ENCODE measurements at places on chromosomes 4 and X.

DNA sequence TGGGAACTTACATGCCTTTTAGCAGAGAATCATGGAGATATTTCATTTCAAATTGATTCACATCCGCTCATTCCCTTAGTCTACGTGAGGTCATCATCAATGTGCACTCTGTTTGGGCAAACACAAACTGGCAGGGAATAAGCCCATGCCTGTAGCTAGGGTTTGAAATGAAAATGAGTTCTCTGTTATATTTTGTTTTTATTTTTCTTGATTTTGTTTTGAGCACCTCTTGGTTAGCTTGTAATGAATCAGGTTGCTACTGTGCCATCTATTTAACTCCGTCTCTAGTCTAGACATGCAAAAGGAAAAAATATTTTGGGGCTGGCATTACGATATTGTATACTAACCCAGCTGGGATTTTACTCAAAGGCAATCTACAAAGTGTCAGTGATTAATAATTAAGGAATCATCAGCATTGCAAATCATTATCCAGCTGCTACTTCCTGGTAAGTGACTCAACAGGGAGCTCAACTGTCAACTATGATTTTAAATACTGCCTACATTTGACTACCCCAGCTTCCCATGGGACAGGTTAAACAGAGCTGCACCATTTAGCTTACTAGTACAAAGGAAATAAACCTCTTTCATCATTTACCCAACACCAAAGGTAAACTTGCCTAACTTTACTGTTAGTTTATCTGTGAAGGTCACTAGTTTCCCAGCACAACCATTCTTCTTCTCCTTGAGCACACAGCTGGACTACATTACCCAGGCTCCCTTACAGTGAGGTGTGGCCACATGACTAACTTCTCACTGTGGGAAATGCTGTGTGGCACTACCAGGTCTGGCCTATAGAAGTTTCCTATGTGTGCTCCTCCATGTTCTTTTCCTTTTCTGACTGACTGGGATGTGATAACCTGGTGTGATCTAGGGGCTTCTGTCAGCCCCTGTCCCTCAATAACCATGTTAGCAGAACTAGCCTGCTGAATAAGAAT lies 21.2 kb upstream of the TRPC5OS start:
- no peaks in the 10 kb centered on the region for H3K4me1 ChIP-seq
- no peak for DNase-seq
- H3K4me3 ChIP-seq: no peak overlapping the region
- no peaks in the 10 kb centered on the region for H3K36me3 ChIP-seq

DNA sequence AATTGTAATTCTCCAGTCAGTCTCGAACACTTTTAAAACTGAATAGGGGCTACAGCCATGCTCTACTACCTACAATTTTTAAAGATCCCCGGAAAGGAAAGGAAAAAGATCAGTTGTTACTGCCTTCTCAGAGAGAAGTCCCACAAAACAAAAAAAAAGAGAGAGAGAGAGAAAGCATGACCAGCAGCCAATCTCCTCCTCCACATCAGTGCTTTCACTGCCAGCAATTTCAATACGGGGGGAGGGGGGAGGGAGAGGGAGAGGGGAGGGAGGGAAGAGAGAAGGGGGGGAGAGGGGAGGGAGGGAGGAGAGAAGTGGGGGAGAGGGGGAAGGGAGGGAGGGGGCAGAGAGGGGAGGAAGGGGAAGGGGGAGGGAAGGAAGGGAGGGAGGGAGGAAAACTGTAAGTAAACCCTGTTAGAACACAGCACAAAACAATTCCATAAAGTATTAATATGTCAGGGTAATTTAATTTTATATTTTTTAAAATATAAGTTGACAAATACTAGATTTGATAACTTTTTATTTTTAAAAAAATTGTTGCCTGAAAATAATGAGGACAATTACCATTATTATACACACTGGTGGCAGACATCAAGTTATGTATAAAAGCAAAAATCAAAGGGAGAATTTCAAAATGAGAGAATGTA lies 108.0 kb downstream of the LRBA start:
- no peak for DNase-seq
- H3K36me3 ChIP-seq: no peaks in the 10 kb centered on the region
- no peak overlapping the region for H3K4me3 ChIP-seq
- peaks cover 2% of the 10 kb centered on the region for H3K4me1 ChIP-seq

GRCh38 chr4:10151182-10151581 lies 34.6 kb upstream of the WDR1 start:
- H3K4me1 ChIP-seq: no peaks in the 10 kb centered on the region
- no peaks in the 10 kb centered on the region for H3K27me3 ChIP-seq
- no peak overlapping the region for H3K27ac ChIP-seq
- no peak overlapping the region for H3K4me3 ChIP-seq
- no peak for DNase-seq
- no peaks in the 10 kb centered on the region for H3K36me3 ChIP-seq

DNA sequence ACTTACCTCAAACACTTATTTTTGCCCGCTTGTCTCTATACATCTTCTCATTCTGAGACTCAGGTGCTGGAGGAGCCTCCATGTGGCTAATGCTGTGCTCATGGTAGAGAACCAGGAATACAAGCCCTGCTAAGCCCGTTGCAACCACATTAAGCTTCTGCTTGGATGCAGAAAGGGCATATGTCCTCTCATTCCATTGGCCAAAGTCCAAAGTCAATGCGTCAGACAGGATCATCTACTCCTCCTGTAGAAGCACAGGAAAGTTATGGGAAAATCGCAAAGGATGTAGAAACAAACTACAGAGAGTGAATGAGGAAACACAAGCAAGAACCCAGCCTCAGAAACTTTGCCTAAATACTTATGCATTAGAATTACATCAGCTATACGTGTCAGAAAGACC lies 124.5 kb upstream of the AGA start:
- no peaks in the 10 kb centered on the region for H3K27me3 ChIP-seq
- no peak overlapping the region for H3K27ac ChIP-seq
- no peak overlapping the region for H3K4me3 ChIP-seq
- no peaks in the 10 kb centered on the region for H3K36me3 ChIP-seq

DNA sequence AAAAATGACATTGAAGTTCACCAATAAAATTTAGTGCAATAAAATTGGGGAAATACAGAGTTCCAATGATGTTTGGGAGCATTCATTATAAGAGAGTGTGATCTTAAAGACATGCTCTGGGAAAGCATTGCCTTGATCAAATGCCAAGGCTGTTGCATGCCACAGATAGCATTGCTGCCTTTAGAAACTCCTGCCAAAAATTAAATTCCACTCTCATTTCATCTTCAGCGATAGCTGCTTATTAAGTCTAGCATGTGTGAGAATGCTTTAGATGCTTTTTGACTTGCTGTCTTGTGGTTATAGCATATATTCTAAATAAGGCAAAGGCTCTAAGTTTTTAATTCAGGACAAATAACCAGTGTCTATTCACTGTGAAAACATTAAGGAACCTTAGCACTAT lies 49.3 kb downstream of the NPNT start:
- H3K27me3 ChIP-seq: no peaks in the 10 kb centered on the region
- no peaks in the 10 kb centered on the region for H3K4me1 ChIP-seq
- H3K27ac ChIP-seq: no peak overlapping the region
- no peak for DNase-seq
- no peak overlapping the region for H3K4me3 ChIP-seq

GRCh38 chr4:154927126-154927680 lies 146.1 kb downstream of the RBM46 start:
- no peak overlapping the region for H3K27ac ChIP-seq
- no peaks in the 10 kb centered on the region for H3K36me3 ChIP-seq
- H3K27me3 ChIP-seq: no peaks in the 10 kb centered on the region
- no peaks in the 10 kb centered on the region for H3K4me1 ChIP-seq
- no peak for DNase-seq
- no peak overlapping the region for H3K4me3 ChIP-seq

- no peak overlapping the region for H3K4me3 ChIP-seq
- no peak overlapping the region for H3K27ac ChIP-seq
- H3K27me3 ChIP-seq: no peaks in the 10 kb centered on the region
- no peak for DNase-seq
Measured at GRCh38 chr4:138816875-138817274, 198.7 kb upstream of the NOCT start.

DNA sequence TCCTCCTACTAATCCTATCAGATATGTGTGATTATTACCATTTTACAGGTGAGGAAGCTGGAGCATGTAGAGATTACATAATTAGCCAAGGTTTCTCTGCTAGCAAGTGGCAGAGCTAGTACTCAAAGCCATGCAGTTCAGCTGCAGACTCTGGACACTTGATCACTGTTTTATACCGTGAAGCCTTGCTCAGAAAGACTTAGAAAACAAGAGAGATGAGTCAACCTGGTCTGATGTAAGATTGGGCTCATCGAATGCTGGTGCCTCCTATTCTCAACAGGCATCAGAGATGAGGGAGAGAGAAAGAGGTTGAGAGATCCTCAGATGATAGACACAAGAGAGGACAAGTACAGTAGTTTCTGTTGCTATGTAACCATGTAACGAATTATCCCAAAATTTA lies 19.0 kb upstream of the PDE5A start:
- H3K4me1 ChIP-seq: no peaks in the 10 kb centered on the region
- H3K4me3 ChIP-seq: no peak overlapping the region
- DNase-seq: no peak
- no peak overlapping the region for H3K27ac ChIP-seq

GRCh38 chr4:83734576-83734975 lies 198.7 kb downstream of the GPAT3 start:
- DNase-seq: no peak
- H3K27ac ChIP-seq: no peak overlapping the region
- no peak overlapping the region for H3K4me3 ChIP-seq
- no peaks in the 10 kb centered on the region for H3K27me3 ChIP-seq
- H3K36me3 ChIP-seq: no peaks in the 10 kb centered on the region

DNA sequence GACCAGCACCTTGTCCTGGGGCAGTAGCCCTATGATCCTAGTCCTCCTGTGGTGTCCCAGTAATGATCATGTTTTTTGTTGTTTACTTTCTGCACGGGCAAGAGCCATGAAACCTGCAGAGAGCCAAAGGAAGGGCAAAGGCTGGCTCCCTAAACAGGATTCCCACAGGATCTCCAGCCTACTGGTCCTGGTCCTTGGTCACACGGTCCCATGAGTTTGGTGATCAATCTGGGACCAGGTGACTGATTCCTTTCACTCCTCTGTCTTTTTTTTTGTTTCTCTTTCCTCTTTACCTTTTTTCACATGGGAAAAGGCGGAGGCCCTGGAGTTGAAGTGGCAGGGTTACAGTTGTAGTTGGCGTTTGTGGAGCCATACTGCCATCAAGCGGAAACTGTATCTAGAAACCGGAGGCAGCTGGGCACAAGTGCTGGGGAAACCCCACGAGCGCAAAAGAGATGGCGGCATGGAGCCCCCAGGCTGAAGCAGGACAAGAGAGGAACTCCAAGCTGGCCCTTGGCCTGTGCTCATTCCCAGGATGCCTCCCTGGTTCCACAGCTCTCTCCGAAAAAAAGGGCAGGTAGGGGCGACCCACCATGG lies 34.6 kb downstream of the NBDY start:
- peaks cover 4% of the 10 kb centered on the region for H3K4me1 ChIP-seq
- no peaks in the 10 kb centered on the region for H3K27me3 ChIP-seq
- no peaks in the 10 kb centered on the region for H3K36me3 ChIP-seq
- H3K27ac ChIP-seq: peak overlapping the region; percentile 95

- H3K27ac ChIP-seq: no peak overlapping the region
- H3K36me3 ChIP-seq: no peaks in the 10 kb centered on the region
- H3K27me3 ChIP-seq: no peaks in the 10 kb centered on the region
- DNase-seq: no peak
Measured at GRCh38 chr4:8035371-8035780, 95.7 kb upstream of the AFAP1 start.

DNA sequence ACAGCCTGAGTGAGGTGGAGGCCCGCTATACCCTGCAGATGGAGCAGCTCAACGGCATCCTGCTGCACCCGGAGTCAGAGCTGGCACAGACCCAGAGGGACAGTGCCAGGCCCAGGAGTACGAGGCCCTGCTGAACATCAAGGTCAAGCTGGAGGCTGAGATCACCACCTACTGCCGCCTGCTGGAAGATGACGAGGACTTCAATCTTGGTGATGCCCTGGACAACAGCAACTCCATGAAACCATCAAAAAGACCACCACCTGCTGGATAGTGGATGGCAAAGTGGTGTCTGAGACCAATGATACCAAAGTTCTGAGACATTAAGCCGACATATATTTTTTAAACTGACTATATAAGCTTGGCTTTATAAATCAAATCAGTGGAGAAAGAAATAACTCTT lies 73.3 kb upstream of the HHIP start:
- H3K27ac ChIP-seq: no peak overlapping the region
- no peaks in the 10 kb centered on the region for H3K27me3 ChIP-seq
- no peak overlapping the region for H3K4me3 ChIP-seq

DNA sequence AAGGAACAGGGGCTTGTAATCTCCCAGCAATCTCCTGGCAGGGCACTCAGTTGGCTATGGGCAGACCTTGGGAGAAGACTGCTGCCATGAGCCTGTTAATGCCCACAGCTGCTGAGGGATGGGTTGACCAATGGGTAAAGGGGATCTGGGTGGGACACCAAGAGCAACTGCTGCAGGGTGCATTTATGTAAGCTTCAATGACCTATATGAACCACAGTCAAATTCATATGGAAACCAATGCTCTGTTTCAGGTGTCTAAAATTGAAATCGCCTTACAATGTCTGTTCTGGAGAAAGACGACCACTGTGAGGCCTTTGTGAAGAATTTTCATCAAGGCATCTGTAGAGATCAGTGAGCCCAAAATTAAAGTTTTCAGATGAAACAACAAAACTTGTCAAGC lies 6.1 kb downstream of the EPGN start:
- H3K4me1 ChIP-seq: no peaks in the 10 kb centered on the region
- no peaks in the 10 kb centered on the region for H3K27me3 ChIP-seq
- no peak for DNase-seq
- no peaks in the 10 kb centered on the region for H3K36me3 ChIP-seq
- H3K4me3 ChIP-seq: no peak overlapping the region

- no peaks in the 10 kb centered on the region for H3K27me3 ChIP-seq
- no peak overlapping the region for H3K4me3 ChIP-seq
- no peaks in the 10 kb centered on the region for H3K4me1 ChIP-seq
- DNase-seq: no peak
- no peak overlapping the region for H3K27ac ChIP-seq
Measured at GRCh38 chr4:55312489-55313101, 33.4 kb upstream of the SRD5A3 start.

DNA sequence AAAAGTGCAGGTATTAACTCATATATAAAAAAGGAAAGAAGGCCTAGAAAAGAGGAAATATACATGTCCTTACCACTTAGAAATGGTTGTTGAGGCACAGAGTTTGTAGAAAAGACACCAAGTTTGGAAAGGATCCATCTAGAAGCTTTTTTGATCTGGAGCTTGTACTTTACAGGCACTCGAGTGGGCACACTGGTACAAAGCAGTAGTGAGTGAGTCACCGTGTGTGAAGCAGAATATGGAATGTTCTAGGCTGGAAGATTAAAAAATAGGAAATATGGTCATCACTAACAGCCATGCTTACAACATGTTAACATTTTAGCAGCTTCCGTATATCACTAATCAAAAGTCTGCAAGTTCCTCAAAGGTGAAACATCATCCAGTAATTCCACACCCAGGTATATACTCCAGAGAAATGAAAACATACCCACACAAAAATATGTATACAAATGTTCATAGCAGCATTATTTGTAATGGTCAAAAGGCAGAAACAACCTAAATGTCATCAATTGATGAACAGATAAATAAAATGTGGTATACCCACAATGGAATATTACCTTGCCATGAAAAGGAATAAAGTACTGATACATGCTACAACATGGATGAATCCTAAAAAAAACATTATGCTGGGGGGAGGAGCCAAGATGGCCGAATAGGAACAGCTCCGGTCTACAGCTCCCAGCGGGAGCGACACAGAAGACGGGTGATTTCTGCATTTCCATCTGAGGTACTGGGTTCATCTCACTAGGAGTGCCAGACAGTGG lies 69.5 kb downstream of the FRYL start:
- DNase-seq: no peak
- H3K4me3 ChIP-seq: no peak overlapping the region
- no peaks in the 10 kb centered on the region for H3K4me1 ChIP-seq
- no peak overlapping the region for H3K27ac ChIP-seq
- H3K36me3 ChIP-seq: no peaks in the 10 kb centered on the region

Data from ovary (tissue), 10 donors.